ENCODE measurements at places on chromosomes 13 and 19.

- DNase-seq, result no peak
These were observed 124.9 kb downstream of the KCNRG start for GRCh38 chr13:50140153-50140552.

- no peak for DNase-seq
These were observed 36.8 kb downstream of the ACTN4 start for GRCh38 chr19:38684078-38684861.

- no peak for DNase-seq
These were observed 12.6 kb downstream of the MKNK2 start for GRCh38 chr19:2038284-2039088.

DNA sequence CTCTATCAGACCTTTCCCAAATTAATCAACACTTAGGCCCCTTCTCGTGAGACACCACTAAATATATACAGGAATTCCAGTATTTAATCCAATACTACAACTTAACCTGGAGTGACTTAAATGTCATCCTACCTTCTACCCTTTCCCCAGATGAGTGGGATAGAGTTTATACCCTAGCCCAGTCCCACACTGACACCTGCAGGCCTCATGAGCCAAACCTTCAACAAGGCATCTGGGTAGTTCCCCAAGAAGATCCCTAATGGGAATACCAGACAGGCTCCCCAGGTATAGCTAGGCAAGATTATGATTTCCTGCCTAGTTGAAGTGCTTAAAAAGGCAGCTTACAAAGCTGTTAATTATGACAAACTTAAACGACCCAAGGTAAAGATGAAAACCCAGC is 15.9 kb downstream of the ZNF83 start:
- DNase-seq, result no peak

GRCh38 chr13:42239161-42239560 is 32.8 kb upstream of the AKAP11 start:
- DNase-seq, result no peak

DNA sequence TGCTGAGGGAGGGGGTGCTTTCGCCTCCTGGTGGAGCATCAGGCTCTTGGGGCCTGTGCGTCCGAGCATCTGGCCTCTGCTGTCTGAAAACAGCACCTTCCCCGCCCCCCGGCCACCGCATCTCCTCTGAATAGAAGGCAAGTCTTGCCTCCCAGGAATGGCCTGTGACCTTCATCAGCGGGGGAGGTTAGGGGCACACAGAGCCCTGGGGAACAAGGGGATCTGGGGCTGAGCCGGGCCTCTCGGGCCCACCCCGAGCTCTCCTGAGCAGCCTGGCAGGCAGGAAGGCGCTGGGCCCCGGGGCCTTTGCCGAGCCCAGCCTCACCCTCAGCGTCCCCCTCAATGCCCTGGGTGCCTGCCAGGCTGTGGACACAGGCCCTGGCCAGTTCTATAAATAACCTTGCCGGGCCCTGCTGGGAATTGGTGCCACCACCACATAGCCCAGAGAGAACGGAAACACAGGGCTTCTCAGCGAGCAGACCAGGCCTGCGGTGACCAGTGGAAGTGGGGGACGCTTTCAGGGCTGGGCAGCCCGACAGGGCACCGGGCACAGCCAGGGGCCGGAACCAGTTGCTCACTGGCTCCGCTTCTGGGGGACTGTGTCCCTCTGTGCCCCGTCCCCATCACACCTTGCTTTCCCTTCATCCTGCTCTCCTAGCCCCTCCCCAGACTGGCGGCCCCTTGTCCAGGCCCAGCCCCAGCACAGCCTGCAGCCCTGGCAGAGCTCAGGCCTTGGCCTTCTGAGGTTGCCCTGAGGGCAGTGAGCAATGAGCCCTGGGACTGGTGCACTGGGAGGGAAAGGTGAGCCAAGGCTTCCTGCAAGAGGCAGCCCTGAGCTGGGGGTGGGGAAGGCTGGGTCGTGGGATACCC is 9.5 kb downstream of the STK11 start:
- no peak for DNase-seq

- no peak for DNase-seq
These were observed 4.4 kb upstream of the TUBA3C start for GRCh38 chr13:19185865-19186645.

DNA sequence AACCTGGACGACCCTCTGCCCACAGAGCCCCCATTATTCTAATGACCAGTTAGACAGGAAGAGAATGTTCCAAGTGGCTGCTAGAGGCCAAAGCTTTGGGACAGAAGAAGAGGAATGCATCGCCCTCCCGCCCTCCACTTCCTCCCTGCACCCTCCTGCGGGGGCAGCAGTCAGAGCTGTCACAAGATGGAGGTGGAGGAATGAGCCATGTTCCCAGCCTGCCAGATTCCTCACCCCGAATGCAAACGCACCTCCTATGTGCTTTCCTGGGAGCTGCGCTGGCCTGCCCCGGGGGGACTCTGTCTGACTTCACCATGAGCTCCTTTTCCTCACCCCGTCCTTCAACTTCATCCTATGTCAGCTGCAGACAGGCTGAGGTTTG is 1.7 kb downstream of the YJEFN3 start:
- DNase-seq, result no peak

DNA sequence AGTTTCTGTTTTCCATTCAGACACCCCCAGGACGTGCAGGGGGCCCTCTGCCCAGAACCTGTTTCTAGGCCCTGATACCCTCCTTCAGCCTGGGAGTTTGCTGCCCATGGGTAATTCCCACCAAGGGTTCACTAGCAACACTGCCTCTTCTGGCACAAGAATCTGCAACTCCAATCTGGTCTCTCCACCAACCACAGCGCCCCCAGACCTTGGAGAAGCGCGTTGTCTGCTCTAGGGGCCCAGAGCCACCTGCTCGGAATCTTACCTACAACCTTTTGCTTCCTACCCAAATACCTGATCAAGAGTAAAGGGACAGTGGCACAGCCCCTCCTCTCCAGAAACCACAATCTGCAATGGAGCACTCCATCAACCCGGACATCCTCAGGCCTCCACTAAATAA is 763 bp downstream of the ZNF180 start:
- no peak for DNase-seq

- DNase-seq, result no peak
These were observed 258.2 kb downstream of the TDRD3 start for GRCh38 chr13:60655256-60655655.

- DNase-seq, result no peak
These were observed 467.8 kb upstream of the ARGLU1 start for GRCh38 chr13:107035778-107036177.

GRCh38 chr13:84360822-84361221 is 478.5 kb upstream of the SLITRK1 start:
- no peak for DNase-seq

- DNase-seq, result no peak
These were observed 33.0 kb downstream of the UGGT2 start for GRCh38 chr13:96020155-96020575.

DNA sequence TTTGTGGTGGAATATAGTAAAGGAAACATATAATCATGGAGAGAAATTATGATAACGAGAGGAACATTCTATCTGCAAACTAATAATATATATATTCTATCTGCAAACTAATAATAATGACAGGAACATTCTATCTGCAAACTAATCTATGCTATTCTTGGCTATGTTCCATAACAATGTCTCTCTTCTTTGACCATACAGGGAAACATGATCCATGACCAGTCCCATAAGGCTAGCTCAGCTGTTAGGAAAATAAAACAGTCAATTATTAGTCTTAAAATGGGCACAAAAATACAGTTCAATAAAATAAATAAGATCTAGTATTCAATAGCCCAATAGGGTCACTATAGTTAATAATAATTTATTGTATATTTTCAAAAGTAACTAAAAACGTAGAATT is 707.8 kb upstream of the PCDH20 start:
- no peak for DNase-seq

DNA sequence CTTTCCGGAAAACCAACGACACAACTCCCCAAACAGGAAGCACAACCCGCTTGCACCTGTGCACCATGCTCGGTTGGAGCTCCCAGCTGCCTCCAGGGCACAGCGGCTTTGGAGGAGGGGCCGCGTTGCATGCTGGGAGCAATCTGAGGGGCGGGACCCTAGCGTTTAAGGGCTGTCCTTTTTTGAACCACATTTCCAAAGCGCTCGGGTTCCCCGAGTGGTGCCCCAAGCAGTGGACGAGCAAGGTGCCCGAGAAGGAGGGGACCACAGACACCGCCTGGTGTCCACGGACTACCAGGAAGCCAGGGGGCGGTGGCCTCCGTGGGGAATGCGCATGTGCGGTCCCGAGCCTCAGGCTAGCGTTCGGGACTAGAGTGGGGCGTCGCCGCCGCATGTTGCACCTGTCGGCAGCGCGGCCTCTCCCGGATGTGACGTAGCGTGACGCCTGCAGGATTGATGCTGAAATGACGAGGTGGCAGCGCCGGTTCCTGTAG is 11.9 kb upstream of the ZNF57 start:
- peak; percentile 47 for DNase-seq

- no peak for DNase-seq
These were observed 8.8 kb downstream of the FZR1 start for GRCh38 chr19:3514930-3515329.

DNA sequence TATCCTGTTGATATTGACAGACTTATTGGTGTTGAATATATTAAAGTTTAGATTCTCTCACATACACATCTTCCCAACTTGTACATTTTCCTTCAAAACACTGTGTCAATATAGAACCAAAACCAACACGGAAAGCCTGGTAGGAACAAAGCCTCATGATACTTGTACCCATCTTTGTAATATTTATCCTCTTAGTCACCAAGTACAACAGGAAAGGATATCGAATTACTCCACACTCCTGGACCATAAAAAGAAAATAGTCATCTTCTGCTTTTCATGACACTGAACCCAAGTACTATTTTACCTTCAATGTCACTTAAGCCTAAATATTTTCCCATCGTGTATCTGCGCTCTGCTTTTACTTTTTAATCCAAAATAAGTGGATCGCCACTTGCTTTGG is 702.9 kb upstream of the PCDH9 start:
- DNase-seq, result no peak

DNA sequence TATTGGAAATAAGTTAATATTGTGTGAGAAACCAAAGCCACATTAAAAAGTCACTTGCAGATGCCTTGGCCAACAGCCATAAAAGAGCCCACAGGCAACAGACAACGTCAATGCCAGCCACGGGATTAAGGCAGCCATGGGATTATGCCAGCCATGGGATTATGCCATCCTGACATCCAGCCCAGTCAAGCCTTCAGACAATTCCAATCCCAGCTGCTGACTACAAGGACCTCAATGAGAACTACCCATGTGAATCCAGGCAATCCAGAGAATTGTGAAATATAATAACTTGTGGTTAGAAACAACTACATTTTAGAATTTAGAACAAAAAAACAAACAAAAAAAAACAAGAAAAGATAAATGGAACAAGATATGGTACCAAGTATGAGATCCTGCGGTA is 356.6 kb downstream of the EFNB2 start:
- no peak for DNase-seq

DNA sequence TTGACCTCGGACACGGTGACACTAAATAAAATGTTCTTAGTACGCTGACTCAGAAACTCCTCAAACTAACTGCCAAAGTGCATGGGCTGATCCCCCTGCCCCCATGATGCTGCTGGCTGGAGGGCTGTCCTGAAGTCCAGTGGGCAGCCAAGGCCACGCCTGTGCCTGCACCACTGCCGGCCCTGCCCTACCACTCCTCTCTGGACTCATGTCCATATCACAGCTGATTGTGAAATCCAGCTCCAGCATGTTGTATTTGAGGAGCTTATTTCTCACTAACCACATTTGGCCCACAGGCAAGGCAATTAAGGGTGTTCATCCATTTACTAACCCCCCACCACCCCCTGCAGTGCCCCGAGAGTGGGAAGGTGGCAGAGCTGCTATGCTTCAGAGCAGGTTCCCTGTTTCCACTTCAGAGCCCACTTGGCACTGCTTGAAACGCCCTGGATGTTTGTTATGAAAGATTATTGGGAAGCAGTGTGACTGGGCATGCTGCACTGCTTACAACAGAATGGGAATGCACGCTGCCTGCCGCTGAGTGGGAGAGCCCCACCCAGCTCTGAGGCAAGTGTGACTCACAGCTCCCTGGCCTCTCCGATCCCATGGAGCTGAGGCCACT is 114.0 kb downstream of the UQCRFS1 start:
- DNase-seq, result no peak

GRCh38 chr19:371501-372168 is 27.0 kb upstream of the MIER2 start:
- no peak for DNase-seq

GRCh38 chr19:5086230-5086629 is 117.3 kb downstream of the KDM4B start:
- DNase-seq, result no peak

DNA sequence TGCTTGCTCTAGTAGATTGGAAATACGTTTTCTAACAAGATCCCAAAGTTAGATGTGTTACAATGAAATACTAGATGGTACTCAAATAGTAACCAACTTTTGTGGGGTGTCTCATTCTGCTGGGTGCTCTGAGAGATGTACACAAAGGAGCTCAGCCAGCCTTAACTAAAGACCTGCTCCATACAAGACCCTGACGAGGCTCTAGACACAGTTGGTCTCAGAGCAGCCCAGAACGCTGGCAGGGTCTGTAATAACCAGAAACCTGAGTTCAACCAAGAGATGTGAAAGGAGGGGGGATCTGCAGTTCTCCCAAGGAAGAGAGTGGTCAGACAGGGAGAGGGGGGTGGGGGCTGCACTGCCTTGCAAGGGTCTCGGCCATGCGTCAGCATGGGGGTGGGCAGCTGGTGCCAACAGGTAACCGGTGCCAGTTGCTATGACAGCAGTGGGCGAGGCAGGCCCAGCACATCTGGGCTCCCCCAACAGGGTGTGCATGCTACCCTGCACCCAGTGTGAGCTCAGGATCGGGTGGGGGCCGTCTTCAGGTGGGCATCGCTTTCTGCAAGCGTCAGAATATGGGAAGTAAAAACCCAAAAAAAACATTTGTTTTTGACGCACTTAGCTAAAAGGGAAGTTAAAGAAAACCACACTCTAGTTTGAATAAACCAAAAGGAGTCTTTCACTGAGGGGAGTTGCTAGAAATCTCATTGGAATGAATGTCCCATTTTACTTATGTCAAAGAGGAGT is 68.0 kb upstream of the GPR183 start:
- no peak for DNase-seq

DNA sequence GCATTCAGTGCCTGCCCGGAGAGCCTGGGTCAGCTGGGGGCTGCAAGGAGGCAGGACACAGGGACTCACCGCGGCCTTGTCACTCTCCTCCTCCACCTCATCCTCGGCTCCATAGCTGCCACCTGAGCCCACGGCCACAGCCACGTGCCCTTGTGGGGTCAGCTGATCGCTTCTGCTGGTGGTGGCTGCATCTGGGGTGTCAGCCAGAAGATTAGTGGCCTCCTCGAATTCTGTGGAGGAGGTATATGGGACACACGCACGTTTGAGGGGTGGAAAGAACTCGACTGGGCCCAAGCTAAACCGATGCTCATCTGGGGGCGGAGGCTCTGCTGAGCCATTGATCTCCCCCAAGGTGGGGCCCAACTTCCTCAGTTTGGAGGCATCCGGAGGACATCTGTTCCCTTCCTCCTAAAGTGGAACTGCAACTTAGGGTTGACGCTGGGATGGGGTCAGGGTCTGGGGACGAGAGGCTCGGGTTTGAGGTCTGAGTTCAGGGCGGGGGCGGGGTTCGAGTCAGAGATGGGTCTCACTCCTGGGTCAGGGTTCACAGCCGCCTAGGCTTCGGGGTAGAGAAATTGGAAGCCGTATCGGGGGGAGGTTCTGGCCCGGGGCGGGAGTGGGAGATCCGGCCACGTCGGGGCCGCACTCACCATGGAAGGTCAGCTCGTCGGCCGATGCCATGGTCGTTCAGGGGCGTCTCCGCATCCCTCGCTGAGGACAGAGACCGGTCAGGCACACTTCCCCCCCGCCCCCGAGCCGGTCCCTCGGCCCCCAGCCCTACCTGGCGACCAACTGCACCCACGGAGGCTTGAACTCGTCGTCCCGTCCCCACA is 493 bp downstream of the YIPF2 start:
- DNase-seq, result no peak

Measured in stimulated activated CD8-positive, alpha-beta memory T cell treated with anti-CD3 and anti-CD28 coated beads, Interleukin-15, amount 100 ng/mL, for 4 hours (primary cell).